Ascending aorta (tissue), 2 donors: ENCODE measurements at places on chromosomes 2 and 18. TPM values are rescaled to one million over a fixed set of nuclear protein-coding genes. Genes with fewer than 3 reads are reported as not detected.
A peak's percentile ranks its signal among the peaks of the same experiment; 100 is the strongest.

DNA sequence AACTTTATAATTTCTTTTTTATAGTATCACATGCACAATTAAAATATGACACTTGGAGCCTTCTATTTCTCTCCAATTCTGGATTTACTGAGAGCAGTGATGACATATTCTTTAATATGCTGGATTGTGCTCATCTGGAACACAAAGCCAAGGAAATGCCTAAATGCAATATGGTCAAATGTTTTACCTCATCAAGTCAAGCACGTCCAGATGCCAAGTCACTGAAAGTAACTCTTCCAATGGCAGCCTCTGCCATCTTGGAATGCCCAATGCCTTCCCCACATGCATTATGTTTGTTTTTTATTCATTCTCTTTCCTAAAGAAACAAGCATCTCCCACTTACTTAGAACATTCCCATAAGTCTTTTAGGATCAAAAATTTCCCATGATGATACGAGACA lies 189.8 kb downstream of the TMX3 start:
- H3K4me1 ChIP-seq: no peaks in the 10 kb centered on the region
- no peak overlapping the region for H3K27ac ChIP-seq
- H3K36me3 ChIP-seq: no peaks in the 10 kb centered on the region
- no peak overlapping the region for H3K4me3 ChIP-seq

- no peaks in the 10 kb centered on the region for H3K4me1 ChIP-seq
- no peak overlapping the region for H3K27ac ChIP-seq
- H3K36me3 ChIP-seq: no peaks in the 10 kb centered on the region
- no peak for DNase-seq
Measured at GRCh38 chr18:1796636-1797035, 774.7 kb downstream of the METTL4 start.

The FAHD2A gene
- total RNA-seq: 54.0 TPM

DNA sequence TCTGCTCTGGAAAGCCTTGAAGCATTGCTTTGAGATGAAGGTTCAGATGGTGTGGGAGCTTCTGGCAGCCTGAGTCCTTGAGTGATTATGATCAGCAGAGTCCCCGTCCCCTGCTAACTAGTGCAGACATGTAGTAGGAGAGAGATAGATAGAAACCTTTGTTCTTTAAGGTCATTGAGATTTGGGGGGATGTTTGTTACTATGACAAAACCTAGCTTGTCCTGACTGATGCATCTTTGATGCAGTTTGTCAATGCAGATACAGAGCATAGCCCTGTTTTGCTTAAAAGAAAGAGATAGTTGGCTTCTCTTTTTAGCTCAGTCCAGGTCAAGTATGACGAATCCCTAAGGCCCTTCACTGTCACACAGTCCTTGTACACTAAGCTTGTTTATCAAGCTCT lies 274.6 kb upstream of the DPP10 start:
- H3K4me1 ChIP-seq: no peaks in the 10 kb centered on the region
- H3K27ac ChIP-seq: no peak overlapping the region
- no peak for DNase-seq
- H3K27me3 ChIP-seq: no peaks in the 10 kb centered on the region
- H3K4me3 ChIP-seq: no peak overlapping the region

The CACNB4 gene
- 3.7 TPM for total RNA-seq

- no peak for DNase-seq
- no peak overlapping the region for H3K27ac ChIP-seq
- H3K27me3 ChIP-seq: no peaks in the 10 kb centered on the region
- no peaks in the 10 kb centered on the region for H3K36me3 ChIP-seq
- H3K4me1 ChIP-seq: no peaks in the 10 kb centered on the region
- H3K4me3 ChIP-seq: no peak overlapping the region
Measured at GRCh38 chr2:241208058-241208457, 19.6 kb downstream of the ANO7 start.

The FLACC1 gene
- 0.32 TPM for total RNA-seq

The SMAD7 gene
- 76.5 TPM for total RNA-seq

DNA sequence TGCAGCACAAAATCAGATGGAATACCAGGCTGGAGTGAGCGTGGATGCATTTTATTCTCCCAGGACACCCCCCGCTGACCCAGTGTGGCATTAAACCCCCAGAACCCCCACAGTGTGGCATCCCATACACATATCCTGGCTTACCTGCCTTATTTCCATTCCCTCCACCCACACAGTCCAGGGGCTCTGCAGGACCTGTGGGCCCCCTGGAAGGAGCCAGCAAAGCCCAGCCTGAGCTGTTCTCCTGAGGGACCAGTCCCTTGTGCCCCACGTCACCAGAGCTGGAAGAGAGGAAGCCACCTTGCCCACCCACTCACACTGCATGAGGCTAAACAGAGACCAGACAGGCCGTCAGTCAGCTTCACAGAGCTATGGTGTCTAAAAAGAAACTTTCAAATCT lies 20.1 kb downstream of the ST8SIA5 start:
- H3K4me3 ChIP-seq: no peak overlapping the region
- H3K27ac ChIP-seq: no peak overlapping the region
- no peak for DNase-seq
- H3K36me3 ChIP-seq: no peaks in the 10 kb centered on the region
- no peaks in the 10 kb centered on the region for H3K27me3 ChIP-seq

The ACTG2 gene
- 134 TPM for total RNA-seq

The MYO5B gene
- 0.21 TPM for total RNA-seq

DNA sequence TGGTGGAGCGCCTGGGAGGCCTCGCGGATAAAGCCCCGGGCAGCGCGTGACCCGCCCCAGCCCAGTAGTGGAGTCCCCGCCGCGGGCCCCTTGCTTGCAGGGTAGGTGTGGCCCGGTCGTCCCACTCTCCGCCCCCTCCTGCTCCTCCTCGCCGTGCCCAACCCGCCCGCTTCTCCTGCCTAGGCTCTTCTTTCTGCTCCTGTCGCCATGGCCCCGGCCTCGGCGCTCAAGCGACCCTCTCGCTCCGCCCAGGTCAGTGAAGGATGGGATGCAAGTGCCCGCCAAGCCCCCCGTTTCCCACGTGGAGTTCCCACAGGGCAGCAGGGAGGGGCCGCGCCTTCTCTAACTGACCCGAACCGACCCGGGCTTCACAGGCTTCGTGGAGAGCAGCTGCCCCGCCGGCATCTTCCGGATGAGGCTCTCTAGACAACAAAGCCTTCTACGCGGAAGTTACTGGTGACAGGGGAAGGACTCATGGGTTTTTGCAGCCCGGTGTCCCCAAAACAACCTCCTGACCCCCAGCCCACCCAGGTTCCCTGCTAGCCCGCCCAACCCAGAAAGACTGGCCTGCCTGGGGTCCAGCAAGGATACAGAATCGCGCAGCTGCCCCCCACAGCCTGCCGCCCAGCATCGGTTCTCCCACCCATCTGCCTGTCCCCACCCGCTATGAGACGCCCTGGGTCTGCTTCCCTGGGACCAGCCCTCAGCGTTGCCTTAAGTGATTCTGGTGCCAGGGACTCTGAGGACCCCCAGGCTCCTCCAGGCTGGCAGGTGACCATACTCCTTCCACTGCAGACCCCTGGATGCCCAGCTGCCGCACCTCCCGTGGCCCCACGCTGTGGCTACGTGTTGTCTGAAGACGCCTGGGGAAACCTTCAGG lies 32.8 kb downstream of the TTC32 start:
- DNase-seq: peak; percentile 68
- H3K4me1 ChIP-seq: no peaks in the 10 kb centered on the region
- no peaks in the 10 kb centered on the region for H3K27me3 ChIP-seq

The HDHD2 gene
- total RNA-seq: 3.5 TPM

DNA sequence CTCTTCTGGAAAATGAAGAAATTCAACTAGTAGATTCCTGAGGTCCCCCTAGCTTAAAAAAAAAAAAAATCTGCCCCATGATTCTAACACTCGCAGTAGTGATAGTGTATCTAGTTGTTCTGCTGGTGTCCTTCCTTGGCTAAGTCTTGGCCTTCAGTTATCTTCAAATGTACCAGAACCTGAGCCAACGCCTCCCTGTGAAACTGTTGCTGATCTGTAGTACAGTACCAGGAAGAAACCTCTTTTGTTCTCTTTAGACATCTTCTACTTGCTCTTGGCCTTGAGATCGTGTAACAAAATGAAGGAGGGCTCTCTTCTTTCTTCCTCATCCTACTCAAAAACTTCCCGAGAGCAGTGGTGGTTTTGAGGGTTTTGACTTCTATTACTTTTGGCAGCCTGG lies 31.0 kb downstream of the PLEK start:
- no peaks in the 10 kb centered on the region for H3K36me3 ChIP-seq
- no peaks in the 10 kb centered on the region for H3K4me1 ChIP-seq
- no peak overlapping the region for H3K27ac ChIP-seq
- no peak for DNase-seq

The UGT1A4 gene
- total RNA-seq: not detected

- H3K4me1 ChIP-seq: peaks cover 17% of the 10 kb centered on the region
- no peaks in the 10 kb centered on the region for H3K27me3 ChIP-seq
- DNase-seq: no peak
- H3K4me3 ChIP-seq: no peak overlapping the region
- no peak overlapping the region for H3K27ac ChIP-seq
- H3K36me3 ChIP-seq: no peaks in the 10 kb centered on the region
Measured at GRCh38 chr2:38149531-38149930, 73.6 kb upstream of the CYP1B1 start.

GRCh38 chr2:143347901-143348414 lies 218.7 kb downstream of the ARHGAP15 start:
- no peak overlapping the region for H3K27ac ChIP-seq
- no peak for DNase-seq
- no peaks in the 10 kb centered on the region for H3K36me3 ChIP-seq
- H3K4me3 ChIP-seq: no peak overlapping the region
- no peaks in the 10 kb centered on the region for H3K27me3 ChIP-seq

DNA sequence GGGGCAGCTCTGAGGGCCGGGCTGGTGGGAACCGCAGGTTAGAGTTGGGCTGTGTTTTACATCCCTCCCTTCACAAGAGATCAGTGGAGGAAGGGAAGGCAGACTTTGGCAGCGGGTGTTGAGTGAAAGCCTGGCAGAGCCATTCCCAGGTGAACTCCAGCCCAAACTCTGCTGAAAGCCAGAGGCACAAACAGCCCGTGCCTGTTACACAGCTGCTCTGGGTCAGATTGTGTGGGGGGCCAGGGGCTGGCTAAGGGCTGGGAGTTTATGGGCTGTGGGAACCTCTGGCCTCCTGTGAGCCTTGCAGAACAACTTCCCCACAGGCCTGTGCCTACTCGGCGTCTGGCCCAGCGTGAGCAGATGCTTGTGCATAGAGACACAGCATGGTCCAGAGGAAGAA lies 286.8 kb downstream of the CLIP4 start:
- H3K4me3 ChIP-seq: no peak overlapping the region
- no peaks in the 10 kb centered on the region for H3K36me3 ChIP-seq
- no peaks in the 10 kb centered on the region for H3K27me3 ChIP-seq
- H3K27ac ChIP-seq: no peak overlapping the region
- DNase-seq: no peak
- no peaks in the 10 kb centered on the region for H3K4me1 ChIP-seq
